HCT116 (cell line): ENCODE measurements at places on chromosomes 5 and 9. TPM values are rescaled to one million over a fixed set of nuclear protein-coding genes. Genes with fewer than 3 reads are reported as not detected.

DNA sequence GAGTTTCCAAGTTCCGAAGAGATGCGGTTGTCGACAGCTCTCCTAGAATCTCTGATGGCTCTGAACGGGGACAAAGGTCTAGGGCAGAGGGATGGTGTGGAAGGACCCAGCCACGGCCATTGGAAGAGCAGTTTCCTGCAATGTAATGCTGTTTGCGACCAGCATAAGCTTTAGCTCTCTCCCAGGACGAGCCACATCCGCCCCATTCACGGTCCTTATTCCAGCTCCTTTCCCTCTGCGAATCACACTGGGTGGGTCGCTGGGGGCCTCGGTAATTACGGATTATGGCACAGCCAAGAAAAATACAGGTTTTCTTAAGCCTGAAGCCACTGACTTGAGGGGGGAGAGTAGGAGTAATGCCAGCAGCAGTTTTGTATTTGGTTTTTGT is 22.7 kb downstream of the ANXA2R start:
- no peaks in the 10 kb centered on the region for H3K27me3 ChIP-seq
- no peaks in the 10 kb centered on the region for H3K36me3 ChIP-seq
- peak overlapping the region; percentile 67 for H3K4me3 ChIP-seq
- DNase-seq, result no peak
- peak overlapping the region; percentile 78 for H3K27ac ChIP-seq

DNA sequence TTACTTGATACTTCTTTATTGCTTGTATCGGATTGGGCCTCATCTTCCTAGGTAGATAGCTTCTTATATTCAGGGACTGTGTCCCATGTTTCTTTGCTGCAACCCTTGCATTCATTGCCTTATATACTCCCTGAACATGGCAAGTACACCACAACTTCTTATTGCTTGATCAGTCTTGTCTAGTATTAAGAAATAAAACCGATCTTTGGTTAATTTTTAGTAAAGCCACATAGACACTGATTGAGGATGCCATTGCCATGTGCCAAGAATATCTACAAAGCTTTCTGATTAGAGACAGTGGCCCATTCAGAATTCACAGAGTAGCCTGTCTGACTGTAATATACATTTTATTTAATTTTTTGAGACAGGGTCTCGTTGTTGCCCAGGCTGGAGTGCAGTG is 34.7 kb upstream of the ANKRD55 start:
- DNase-seq, result no peak
- no peaks in the 10 kb centered on the region for H3K4me1 ChIP-seq
- no peak overlapping the region for H3K27ac ChIP-seq
- H3K4me3 ChIP-seq, result no peak overlapping the region

DNA sequence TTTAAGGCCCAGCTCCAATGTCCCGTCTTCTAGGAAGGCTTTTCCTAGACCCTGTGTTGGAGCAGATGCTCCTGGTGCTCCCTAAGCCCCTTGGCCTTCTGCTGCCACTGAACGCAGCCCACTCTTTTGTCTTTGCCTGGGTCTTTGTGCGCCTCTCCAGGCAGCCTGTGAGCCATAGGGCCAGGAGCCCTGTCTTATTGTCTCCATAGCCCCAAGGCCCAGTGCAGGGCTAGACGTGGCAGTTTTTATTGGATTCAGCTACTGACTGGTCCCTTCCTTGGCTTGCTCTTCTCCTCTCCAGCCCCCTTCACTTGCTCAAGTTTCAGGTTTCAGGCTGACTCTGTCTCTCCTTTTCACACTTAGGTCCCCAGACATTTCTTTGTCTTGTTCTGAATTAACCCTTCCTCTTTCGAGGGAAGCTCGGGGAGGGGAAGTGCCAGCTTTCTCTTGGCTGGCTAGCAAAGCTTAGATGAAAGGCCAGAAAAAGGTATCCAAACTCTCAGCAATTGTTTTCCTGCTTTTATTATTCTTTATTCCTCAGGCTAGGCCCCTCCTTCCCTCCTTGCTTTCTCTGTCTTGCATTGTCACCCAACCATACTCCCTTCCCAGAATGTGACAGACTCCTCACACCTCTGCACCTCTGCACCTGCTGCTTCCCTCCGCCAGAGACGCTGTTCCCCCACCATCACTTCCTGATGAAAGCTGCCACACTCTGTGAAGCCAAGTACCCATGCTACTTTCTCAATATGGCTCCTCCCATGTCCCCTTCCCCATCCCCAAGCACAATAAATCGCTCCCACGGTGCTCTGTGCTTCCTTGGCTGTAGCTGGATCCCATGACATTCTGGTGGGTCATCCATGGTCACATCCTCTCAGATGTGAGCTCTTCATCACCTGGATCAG is 101.6 kb upstream of the CPEB4 start:
- no peak for DNase-seq
- H3K27ac ChIP-seq, result no peak overlapping the region
- H3K36me3 ChIP-seq, result no peaks in the 10 kb centered on the region
- no peak overlapping the region for H3K4me3 ChIP-seq
- peaks cover 30% of the 10 kb centered on the region for H3K4me1 ChIP-seq

DNA sequence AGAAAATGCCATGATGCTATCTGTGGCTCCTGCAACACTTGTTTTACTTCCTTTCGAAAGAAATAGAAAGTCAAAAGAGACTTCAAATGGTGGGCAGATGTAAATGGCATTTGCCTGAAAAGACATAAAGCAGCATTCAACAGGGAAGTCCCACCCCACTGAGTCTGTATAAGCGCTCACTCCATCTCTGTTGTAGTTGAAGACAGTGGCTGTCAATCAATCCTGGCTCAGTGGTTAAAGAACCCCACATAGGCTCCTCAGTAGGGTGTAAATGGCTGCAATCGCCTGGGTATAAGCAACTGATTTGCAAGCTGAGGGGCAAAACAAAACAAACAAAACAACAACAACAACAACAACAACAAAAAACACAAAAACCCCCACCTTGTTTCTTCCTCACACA is 158.7 kb downstream of the EFNA5 start:
- no peak for DNase-seq
- H3K36me3 ChIP-seq, result no peaks in the 10 kb centered on the region
- no peak overlapping the region for H3K4me3 ChIP-seq
- no peak overlapping the region for H3K27ac ChIP-seq
- no peaks in the 10 kb centered on the region for H3K27me3 ChIP-seq
- no peaks in the 10 kb centered on the region for H3K4me1 ChIP-seq

DNA sequence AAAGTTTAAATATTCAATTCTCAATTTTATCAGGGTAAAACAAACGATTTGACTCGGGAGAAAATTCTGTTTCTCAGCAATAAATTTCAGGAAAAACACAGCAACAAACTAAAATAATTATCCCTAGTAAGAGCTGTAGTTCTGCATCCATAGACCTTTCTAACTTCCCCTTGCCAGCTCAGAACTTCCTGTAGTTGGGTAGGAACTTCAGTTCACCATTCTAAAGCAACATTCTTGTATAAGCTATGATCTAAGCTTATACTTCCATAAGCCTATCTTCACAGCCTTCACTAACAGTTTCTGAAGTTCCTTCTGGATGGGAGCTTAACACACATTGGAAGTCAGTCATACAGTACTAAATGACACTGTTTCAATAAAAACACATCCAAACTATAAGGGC is 96.6 kb downstream of the UBAP2 start:
- no peak for DNase-seq
- no peak overlapping the region for H3K4me3 ChIP-seq
- H3K27me3 ChIP-seq, result no peaks in the 10 kb centered on the region
- no peak overlapping the region for H3K27ac ChIP-seq
- H3K36me3 ChIP-seq, result peaks cover 23% of the 10 kb centered on the region; the same call in 1 of the 2 replicates

- H3K4me3 ChIP-seq, result no peak overlapping the region
- DNase-seq, result no peak
- peaks cover 22% of the 10 kb centered on the region; the same call in 1 of the 2 replicates for H3K27me3 ChIP-seq
Observed at GRCh38 chr9:89634995-89635742, 30.4 kb downstream of the GADD45G start.

GRCh38 chr9:89379508-89380115 is 61.3 kb downstream of the SECISBP2 start:
- peaks cover 3% of the 10 kb centered on the region for H3K36me3 ChIP-seq
- H3K4me1 ChIP-seq, result no peaks in the 10 kb centered on the region
- no peak for DNase-seq
- H3K27me3 ChIP-seq, result no peaks in the 10 kb centered on the region
- no peak overlapping the region for H3K4me3 ChIP-seq
- no peak overlapping the region for H3K27ac ChIP-seq

DNA sequence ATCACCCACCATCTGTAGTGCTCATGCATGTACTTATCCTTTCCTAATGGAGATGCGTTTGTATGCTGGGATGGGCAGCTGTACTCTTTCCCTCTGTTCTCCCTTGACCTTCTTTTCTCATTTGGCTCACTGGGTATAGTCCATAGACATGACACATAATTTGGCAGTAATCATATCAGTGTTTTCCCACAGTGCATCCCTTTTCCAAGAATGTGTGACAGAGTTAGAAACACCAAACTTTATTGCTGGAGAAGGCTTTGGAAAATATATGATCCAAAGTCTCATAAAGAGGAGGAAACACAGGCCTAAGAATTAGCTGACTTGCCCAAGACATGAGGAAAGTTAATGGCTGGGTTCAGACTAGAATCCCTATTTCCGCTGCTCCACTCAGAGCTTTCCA is 1233.4 kb upstream of the DMAC1 start:
- DNase-seq, result no peak
- H3K27me3 ChIP-seq, result no peaks in the 10 kb centered on the region
- H3K4me1 ChIP-seq, result no peaks in the 10 kb centered on the region
- no peak overlapping the region for H3K27ac ChIP-seq

DNA sequence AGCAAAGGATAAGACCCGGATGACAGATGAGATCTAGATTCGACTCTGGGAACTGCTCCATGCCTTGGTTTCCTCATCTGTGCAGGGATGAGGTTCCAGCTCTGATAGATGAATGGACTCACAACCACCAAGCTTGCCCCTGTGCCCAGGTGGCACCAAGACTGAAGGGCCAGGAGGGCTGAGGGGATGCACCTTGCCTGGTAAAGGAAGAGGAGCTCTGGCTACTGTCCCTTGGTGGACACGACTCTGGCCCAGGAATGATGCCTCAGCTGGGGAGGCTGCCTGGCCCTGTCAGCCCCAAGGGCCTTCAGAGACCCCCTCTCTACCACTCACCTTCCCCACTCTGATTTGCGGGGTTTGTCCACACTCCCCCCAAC is 24.9 kb upstream of the ANXA6 start:
- no peak overlapping the region for H3K27ac ChIP-seq
- H3K27me3 ChIP-seq, result no peaks in the 10 kb centered on the region
- H3K36me3 ChIP-seq, result no peaks in the 10 kb centered on the region
- H3K4me3 ChIP-seq, result no peak overlapping the region

DNA sequence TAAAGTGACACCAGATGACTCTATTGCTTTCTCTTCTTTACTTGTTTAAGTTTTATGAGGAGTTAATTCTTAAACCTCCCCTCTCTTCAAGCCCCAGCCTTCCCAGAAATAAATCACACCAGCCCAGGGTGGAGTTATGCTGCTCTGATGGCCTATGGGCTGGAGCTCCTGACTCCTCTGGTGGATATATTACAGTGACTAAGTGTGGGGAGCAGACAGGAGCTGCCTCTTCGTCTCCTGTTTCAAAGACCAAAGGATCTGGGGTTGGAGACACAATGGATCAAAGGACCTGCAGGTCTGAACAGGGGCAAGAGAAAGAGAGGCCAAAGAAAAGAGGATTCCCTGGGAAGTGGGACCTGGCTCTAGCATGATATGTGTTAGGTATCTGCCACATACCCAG is 312.0 kb upstream of the MSX2 start:
- H3K27me3 ChIP-seq, result peaks cover 3% of the 10 kb centered on the region; the same call in 1 of the 2 replicates
- H3K4me1 ChIP-seq, result peaks cover 4% of the 10 kb centered on the region
- no peaks in the 10 kb centered on the region for H3K36me3 ChIP-seq
- no peak overlapping the region for H3K27ac ChIP-seq

- no peak overlapping the region for H3K4me3 ChIP-seq
- H3K4me1 ChIP-seq, result no peaks in the 10 kb centered on the region
- H3K27me3 ChIP-seq, result no peaks in the 10 kb centered on the region
- no peak for DNase-seq
- no peaks in the 10 kb centered on the region for H3K36me3 ChIP-seq
Observed at GRCh38 chr9:77005216-77005615, 14.2 kb upstream of the FOXB2 start.

GRCh38 chr9:84758817-84759216 is 89.3 kb downstream of the NTRK2 start:
- peaks cover 4% of the 10 kb centered on the region; the same call in 1 of the 2 replicates for H3K27me3 ChIP-seq
- DNase-seq, result no peak
- H3K4me3 ChIP-seq, result no peak overlapping the region
- H3K4me1 ChIP-seq, result no peaks in the 10 kb centered on the region

DNA sequence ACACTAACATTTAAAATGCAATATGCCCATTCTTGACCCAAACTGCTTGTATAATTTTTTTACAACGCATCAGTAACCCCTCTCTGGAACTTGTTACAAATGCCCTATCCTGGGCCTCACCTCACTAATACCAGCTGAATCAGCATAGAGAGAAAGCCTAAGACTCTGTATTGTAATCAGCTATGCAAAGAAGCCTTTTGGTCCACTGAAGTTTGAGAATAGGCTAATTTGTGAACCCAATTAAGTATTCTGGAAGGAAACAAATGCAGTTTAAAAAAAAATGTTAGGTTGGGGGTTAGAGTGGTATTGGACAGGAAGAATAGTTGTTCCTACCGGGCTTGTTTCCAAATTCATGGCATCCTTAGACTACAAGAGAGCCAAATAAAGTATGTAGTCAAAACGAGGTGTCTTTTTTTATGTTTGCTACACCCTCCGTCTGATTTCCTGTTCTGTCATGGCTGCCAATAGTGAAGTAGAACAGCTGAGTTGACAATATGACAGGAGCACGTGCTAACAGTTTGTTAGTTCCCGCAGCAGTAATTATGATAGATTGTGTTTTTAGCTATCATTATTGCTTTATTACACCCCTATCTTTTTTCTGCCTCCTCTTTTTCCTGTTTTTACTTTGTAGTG is 1048.7 kb upstream of the NUDT12 start:
- no peak overlapping the region for H3K27ac ChIP-seq
- DNase-seq, result no peak
- H3K4me1 ChIP-seq, result no peaks in the 10 kb centered on the region

The SPINK5 gene
- total RNA-seq, result not detected

The DDX4 gene
- not detected for total RNA-seq

The FABP6 gene
- 8.5 TPM for total RNA-seq

The MELK gene
- 63.2 TPM for total RNA-seq

The NUTM2G gene
- total RNA-seq, result not detected

The QRFP gene
- total RNA-seq, result not detected

The OTP gene
- 0.07 TPM for total RNA-seq

The BAAT gene
- 0.25 TPM for total RNA-seq
